ENCODE measurements at places on chromosomes 1 and 21. TPM values are rescaled to one million over a fixed set of nuclear protein-coding genes. Genes with fewer than 3 reads are reported as not detected.
A peak's percentile ranks its signal among the peaks of the same experiment; 100 is the strongest.

SPATC1L gene
- total RNA-seq, result 8.4 TPM

DNA sequence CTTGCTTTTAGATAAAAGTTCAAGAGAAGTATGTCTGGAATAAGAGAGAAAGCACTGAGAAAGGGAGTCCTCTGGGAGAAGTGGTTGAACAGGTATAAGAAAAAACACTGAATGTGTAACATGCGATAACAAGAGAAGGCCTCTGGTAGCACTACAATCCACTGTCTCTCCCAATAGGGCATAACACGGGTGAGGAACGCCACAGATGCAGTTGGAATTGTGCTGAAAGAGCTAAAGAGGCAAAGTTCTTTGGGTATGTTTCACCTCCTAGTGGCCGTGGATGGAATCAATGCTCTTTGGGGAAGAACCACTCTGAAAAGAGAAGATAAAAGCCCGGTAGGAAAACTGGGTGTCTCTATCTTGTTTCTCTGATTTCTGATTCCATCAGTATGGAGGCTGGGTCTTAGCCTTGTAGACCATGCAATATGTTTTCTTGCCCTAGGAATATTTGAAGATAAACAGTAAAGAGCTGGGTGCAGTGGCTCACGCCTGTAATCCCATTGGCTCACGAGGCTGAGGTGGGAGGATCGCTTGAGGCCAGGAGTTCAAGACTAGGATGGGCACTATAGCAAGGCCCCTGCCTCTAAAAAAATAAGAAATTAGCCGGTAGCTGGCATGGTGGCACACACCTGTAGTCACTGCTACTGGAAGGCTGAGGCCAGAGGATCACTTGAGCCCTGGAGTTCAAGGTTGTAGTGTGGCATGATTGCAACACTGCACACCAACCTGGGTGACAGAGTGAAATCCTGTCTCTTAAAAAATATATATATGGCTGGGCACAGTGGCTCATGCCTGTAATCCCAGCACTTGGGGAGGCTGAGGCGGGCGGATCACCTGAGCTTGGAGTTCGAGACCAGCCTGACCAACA lies 40.4 kb downstream of the DAP3 start:
- DNase-seq, result peak; percentile 33

GRCh38 chr1:208767816-208768215 lies 523.6 kb upstream of the PLXNA2 start:
- no peak for DNase-seq

RAB4A gene
- total RNA-seq, result 33.6 TPM

- DNase-seq, result no peak
These were observed 29.0 kb upstream of the KHDRBS1 start for GRCh38 chr1:31984419-31985347.

DNA sequence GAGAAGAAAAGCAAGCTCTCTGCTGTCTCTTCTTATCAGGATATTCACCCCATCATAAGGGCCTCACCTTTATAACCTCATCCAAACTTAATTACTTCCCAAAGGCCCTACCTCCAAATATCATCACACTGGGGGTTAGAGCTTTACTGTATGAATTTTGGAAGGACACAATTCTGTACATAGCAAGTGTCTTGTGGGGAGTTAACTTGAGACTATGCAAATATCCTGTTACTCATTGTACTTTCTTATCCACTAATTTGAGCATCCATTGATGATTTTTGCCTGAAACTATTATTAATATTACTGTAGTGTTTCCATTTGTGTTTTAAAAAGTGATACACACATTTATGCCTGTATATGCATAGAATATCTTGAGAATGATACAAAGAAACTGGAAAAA lies 129.1 kb upstream of the IVNS1ABP start:
- no peak for DNase-seq

NFIA gene
- total RNA-seq, result 96.5 TPM

GRCh38 chr1:25896266-25896665 lies 10.0 kb downstream of the STMN1 start:
- no peak for DNase-seq
